ENCODE measurements at places on chromosomes 6 and 20.

- DNase-seq: no peak
These were observed 10.7 kb downstream of the FAM8A1 start for GRCh38 chr6:17610835-17611234.

GRCh38 chr6:5763407-5763806, 243.3 kb downstream of the NRN1 start:
- DNase-seq: no peak

DNA sequence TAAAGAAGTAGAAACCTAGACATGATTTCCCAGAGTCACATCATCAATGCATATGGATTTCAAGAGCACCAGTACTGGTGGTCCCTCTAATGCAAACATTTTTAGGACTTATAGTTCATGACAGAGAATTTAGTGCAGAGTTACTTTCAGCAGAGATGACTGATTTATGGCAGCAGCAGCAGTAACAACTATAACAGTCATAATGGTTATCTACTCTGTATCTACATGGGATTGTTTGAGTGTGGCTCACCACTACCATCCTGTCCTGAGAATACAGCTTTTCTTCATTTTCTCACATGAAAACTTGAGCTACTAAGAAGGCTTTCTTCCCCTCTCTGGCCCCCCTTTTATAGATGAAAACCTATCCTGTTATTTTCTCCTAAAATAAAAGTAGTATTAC, 128.5 kb upstream of the ENPP5 start:
- no peak for DNase-seq

- DNase-seq: no peak
These were observed 205.4 kb downstream of the ZFAND3 start for GRCh38 chr6:38024908-38025307.

- peak; percentile 35 for DNase-seq
These were observed 81.0 kb upstream of the LRFN2 start for GRCh38 chr6:40668203-40668602.
